ENCODE measurements at places on chromosomes 3 and 15. TPM values are rescaled to one million over a fixed set of nuclear protein-coding genes. Genes with fewer than 3 reads are reported as not detected.

DNA sequence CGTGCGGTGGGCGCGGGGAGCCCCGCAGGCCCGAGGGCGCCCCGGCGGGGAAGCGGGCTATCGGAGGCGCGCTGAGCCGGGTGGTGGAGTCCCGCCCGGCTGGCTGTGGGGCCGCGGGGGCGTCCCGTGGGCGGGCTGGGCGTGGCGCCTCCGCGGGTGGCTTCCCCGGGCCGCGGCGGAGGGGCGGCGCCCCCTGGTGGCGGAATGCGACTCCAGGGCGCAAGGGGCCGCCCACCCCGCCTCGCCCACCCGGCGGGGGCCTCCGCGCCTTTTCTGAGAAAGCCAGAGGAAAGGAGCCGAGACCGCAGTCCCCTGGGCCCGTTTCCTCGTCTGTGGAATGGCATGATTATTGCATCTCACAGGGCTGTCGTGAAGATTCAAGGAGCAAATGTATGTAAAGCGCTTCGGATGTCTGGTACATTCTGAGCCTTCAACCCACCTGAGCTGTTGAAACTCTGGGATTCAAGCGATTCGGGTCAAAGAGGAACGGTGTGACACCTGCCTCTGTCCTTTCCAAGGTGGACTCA is 31.9 kb upstream of the RAB6B start:
- no peaks in the 10 kb centered on the region for H3K4me1 ChIP-seq
- no peak for DNase-seq
- H3K27me3 ChIP-seq: no peaks in the 10 kb centered on the region
- no peak overlapping the region for H3K27ac ChIP-seq
- H3K36me3 ChIP-seq: no peaks in the 10 kb centered on the region

- H3K4me1 ChIP-seq: peaks cover 67% of the 10 kb centered on the region
- H3K4me3 ChIP-seq: no peak overlapping the region
- no peaks in the 10 kb centered on the region for H3K27me3 ChIP-seq
- no peaks in the 10 kb centered on the region for H3K36me3 ChIP-seq
- H3K27ac ChIP-seq: no peak overlapping the region
These were observed 53.5 kb downstream of the ZBTB38 start for GRCh38 chr3:141421639-141422319.

GRCh38 chr3:57080171-57080570 is 19.7 kb downstream of the SPATA12 start:
- no peaks in the 10 kb centered on the region for H3K36me3 ChIP-seq
- no peak overlapping the region for H3K27ac ChIP-seq
- DNase-seq: no peak
- H3K27me3 ChIP-seq: peaks cover 25% of the 10 kb centered on the region

- no peaks in the 10 kb centered on the region for H3K27me3 ChIP-seq
- no peak overlapping the region for H3K27ac ChIP-seq
- DNase-seq: no peak
- no peak overlapping the region for H3K4me3 ChIP-seq
- H3K36me3 ChIP-seq: no peaks in the 10 kb centered on the region
These were observed 4.5 kb upstream of the MRPS22 start for GRCh38 chr3:139339219-139339906.

DNA sequence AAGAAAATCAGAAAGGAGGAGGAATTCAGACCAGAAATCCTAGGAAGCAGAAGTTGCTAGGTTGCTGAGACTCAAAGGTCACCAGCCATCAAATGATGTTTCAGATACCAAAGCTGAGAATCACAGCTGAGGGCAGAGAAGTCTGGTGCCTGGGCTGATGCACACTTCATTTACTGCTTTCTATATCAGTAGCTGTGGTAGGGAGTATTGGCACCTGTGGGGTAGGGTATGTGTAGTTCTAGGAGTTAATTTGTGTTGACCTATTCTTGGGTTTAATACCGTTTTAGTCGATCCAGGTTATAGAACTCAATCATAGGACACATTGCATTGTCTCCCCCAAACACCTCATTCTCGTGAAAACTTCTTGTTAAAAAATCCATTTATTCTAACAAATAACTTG is 529.6 kb downstream of the AGBL1 start:
- H3K27ac ChIP-seq: no peak overlapping the region
- H3K27me3 ChIP-seq: no peaks in the 10 kb centered on the region
- no peak overlapping the region for H3K4me3 ChIP-seq
- H3K36me3 ChIP-seq: no peaks in the 10 kb centered on the region
- H3K4me1 ChIP-seq: no peaks in the 10 kb centered on the region
- DNase-seq: no peak

The SUSD5 gene
- total RNA-seq: 12.6 TPM

GRCh38 chr15:43251871-43252250 is 14.9 kb downstream of the TGM5 start:
- no peak for DNase-seq
- H3K27me3 ChIP-seq: no peaks in the 10 kb centered on the region
- H3K27ac ChIP-seq: no peak overlapping the region
- no peaks in the 10 kb centered on the region for H3K36me3 ChIP-seq

The TMCO5A gene
- not detected for total RNA-seq

DNA sequence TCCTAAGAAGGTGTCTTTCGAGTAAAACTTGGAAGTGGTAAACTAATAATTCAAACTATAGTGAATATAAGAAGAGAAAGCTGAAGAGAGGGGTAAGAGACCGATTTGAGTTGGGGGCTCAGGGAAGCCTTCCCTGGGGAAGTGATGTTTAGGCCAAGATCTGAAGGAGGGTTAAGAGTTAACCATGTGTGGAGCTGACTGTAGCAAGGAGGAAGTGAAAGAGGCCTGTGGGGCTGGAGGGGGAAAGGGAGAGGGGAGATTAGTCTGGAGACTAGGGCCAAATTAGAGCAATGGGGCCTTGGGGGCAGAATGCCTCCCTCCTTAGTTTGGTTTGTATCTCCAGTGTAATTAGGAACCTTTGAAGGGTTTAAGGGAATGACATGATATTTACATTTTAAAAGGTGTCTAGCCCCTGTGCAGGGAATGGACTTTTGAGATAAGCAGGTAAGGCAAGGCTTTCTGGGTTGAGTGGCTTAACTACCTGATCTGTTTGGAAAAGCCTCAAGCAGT is 2.2 kb downstream of the ZNF592 start:
- peak overlapping the region; percentile 97 for H3K4me3 ChIP-seq
- DNase-seq: no peak
- H3K4me1 ChIP-seq: peaks cover 32% of the 10 kb centered on the region
- H3K36me3 ChIP-seq: no peaks in the 10 kb centered on the region

DNA sequence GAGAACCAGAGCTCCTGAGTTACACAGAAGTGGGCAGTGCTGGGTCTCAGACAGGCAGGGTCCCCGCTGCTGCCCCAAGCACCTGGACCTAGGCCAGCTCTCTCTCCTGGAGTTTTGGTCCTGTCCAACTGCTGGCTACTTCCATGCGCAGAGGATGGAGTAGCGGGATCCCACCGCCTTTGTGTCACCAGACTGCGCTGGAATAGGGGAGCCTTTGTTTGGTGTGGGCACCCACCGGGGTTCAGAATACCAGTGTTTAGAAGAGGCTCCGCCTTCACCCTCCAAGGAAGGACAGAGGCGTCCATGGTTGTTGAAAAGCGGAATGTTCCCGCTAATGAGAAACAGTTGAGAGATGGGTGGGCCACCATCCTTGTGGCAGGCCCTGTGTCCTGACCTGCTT is 154.4 kb downstream of the DNAJB8 start:
- no peaks in the 10 kb centered on the region for H3K27me3 ChIP-seq
- no peaks in the 10 kb centered on the region for H3K36me3 ChIP-seq
- no peak for DNase-seq
- no peak overlapping the region for H3K4me3 ChIP-seq
- H3K27ac ChIP-seq: no peak overlapping the region

DNA sequence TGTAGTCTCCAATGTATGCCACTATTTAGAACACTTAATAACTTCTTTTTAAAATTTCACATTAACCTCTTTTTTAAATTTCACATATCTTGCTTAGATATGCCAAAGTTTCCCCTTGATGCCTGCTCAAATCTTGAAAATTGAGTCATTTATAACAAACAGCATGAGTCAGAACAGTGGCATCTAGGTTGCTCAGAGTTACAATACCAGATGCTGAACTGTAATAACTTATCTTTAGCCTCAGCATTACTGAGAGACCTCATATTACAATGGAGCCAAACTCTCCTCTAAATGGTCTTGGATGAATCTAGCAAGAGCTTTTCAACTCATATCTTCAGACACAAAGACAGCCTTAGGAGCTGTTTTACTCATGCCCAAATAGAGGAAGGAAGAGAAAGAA is 439.3 kb upstream of the ARPP21 start:
- H3K27ac ChIP-seq: no peak overlapping the region
- no peaks in the 10 kb centered on the region for H3K27me3 ChIP-seq
- H3K4me3 ChIP-seq: no peak overlapping the region
- no peak for DNase-seq
- H3K36me3 ChIP-seq: no peaks in the 10 kb centered on the region

- H3K4me1 ChIP-seq: no peaks in the 10 kb centered on the region
- H3K27me3 ChIP-seq: no peaks in the 10 kb centered on the region
- no peak overlapping the region for H3K4me3 ChIP-seq
- no peak overlapping the region for H3K27ac ChIP-seq
These were observed 43.5 kb upstream of the RAF1 start for GRCh38 chr3:12707449-12707848.

The FANCD2OS gene
- not detected for total RNA-seq

GRCh38 chr3:89521328-89521727 is 413.9 kb downstream of the EPHA3 start:
- DNase-seq: no peak
- no peaks in the 10 kb centered on the region for H3K36me3 ChIP-seq
- H3K27me3 ChIP-seq: no peaks in the 10 kb centered on the region
- H3K27ac ChIP-seq: no peak overlapping the region
- H3K4me1 ChIP-seq: no peaks in the 10 kb centered on the region

GRCh38 chr15:97023488-97023844 is 693.0 kb downstream of the NR2F2 start:
- H3K4me1 ChIP-seq: no peaks in the 10 kb centered on the region
- no peak for DNase-seq
- no peaks in the 10 kb centered on the region for H3K36me3 ChIP-seq
- no peaks in the 10 kb centered on the region for H3K27me3 ChIP-seq
- H3K27ac ChIP-seq: no peak overlapping the region

The TUSC7 gene
- total RNA-seq: not detected

- peaks cover 5% of the 10 kb centered on the region for H3K4me1 ChIP-seq
- H3K4me3 ChIP-seq: no peak overlapping the region
- H3K27me3 ChIP-seq: no peaks in the 10 kb centered on the region
- H3K27ac ChIP-seq: no peak overlapping the region
- no peak for DNase-seq
These were observed 39.8 kb downstream of the MYZAP start for GRCh38 chr15:57631386-57632110.

DNA sequence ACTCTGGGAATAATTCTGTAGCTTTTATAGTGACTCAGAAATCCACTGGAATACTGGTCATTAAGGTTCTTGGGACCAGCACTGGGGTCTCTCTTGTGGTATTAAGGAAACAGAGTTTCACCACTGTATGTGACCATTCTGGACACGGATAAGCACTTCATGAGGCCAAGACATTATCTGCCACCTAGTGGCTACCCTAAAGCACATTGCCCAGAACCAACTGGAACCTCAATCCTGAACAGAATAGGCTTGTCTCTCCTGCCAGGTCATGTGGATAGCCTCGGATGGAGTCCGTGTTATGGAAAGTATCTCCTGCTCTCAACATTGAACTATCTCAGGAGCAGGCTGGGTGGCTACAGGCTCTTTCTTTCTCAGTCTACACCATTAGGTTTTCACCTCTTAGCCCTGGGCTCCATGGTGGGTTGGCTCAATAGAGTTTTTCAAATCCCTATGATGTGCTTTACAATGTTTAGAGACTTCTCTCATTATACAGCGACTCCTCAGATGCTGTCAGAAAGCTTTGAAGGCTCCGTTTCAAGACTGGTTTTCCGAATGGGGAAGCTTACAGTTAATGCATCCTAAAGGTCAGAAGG is 167.6 kb upstream of the ST8SIA2 start:
- no peaks in the 10 kb centered on the region for H3K27me3 ChIP-seq
- no peaks in the 10 kb centered on the region for H3K36me3 ChIP-seq
- no peak overlapping the region for H3K27ac ChIP-seq
- no peaks in the 10 kb centered on the region for H3K4me1 ChIP-seq

DNA sequence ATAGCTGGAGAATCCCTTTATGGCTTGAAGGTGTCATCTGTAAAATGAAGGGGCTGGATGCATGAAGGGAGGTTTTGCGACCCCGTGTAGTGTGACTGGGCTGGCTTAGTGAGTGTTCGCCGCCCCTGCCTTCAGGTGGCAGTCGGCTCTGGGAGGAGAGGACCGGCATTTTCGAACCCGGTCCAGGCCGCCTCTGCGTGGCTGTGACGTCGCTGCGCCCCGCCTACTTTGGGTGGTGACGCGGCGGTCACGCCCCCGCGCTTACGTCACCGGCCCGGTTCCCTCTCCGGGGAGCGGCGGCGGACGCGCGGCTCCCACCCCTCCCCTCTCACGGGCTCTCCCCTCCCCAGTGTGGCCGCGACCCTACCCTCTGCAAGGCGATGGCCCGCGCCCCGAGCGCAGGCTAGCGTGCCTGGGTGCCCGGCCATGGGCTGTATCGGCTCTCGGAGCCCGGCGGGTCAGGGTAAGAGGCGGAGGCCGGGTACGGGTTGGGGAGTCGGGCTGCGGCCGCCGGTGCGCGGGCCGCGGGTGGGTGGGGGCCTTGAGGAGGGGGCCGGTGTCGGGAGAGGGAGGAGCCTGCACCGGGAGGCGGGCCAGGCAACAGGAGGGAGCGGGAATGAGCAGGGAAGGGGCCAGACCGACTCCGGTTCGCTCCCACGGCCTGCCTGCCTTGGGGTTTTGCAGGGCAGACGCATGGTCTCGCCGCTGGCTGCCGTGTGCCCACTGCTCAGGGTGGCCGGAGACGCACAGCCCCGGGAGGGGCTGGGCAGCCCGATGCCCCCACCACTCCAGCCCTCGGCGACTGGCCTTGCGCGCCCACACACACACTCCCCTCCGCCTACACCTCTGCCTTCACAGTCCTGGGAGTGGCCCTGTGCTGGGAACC is 1.5 kb upstream of the FAM131A start:
- H3K27me3 ChIP-seq: no peaks in the 10 kb centered on the region
- H3K4me3 ChIP-seq: peak overlapping the region; percentile 97
- peak overlapping the region; percentile 100 for H3K27ac ChIP-seq

DNA sequence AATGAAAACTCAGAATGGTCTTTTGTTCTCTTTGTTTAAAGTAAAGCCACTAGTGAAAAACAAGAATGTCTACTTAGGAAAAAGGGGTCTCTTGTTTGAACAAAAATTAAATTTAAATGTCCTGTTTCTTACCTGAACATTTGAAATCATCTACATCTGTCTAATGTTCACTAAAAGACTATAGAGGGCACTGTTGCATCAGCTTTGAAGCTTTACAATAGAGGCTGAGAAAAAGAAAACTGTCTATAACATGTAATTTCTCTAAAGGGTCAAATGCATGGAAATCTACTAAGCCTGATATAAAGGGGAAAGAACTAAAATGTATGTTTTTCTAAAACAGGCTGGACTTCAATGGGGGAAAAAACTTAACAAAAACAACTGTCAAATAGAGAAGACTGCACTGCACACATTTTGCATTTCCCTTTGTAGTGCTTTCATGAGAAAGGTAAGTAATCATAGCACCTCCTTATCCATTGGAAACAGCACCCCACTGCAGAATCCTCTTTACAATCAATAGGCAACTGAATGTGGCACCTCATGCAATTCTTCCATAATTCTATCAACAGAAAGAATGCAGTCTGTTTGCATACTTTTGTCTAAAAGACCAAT is 26.3 kb downstream of the DPH6 start:
- no peaks in the 10 kb centered on the region for H3K27me3 ChIP-seq
- H3K4me3 ChIP-seq: no peak overlapping the region
- H3K36me3 ChIP-seq: no peaks in the 10 kb centered on the region
- no peaks in the 10 kb centered on the region for H3K4me1 ChIP-seq

- no peak overlapping the region for H3K4me3 ChIP-seq
- no peak overlapping the region for H3K27ac ChIP-seq
- DNase-seq: no peak
- H3K4me1 ChIP-seq: no peaks in the 10 kb centered on the region
- H3K27me3 ChIP-seq: no peaks in the 10 kb centered on the region
- no peaks in the 10 kb centered on the region for H3K36me3 ChIP-seq
These were observed 63.0 kb downstream of the HES1 start for GRCh38 chr3:194198938-194199337.

All from tibial nerve (tissue), 4 donors.